ENCODE measurements at places on chromosomes 3 and 15.

DNA sequence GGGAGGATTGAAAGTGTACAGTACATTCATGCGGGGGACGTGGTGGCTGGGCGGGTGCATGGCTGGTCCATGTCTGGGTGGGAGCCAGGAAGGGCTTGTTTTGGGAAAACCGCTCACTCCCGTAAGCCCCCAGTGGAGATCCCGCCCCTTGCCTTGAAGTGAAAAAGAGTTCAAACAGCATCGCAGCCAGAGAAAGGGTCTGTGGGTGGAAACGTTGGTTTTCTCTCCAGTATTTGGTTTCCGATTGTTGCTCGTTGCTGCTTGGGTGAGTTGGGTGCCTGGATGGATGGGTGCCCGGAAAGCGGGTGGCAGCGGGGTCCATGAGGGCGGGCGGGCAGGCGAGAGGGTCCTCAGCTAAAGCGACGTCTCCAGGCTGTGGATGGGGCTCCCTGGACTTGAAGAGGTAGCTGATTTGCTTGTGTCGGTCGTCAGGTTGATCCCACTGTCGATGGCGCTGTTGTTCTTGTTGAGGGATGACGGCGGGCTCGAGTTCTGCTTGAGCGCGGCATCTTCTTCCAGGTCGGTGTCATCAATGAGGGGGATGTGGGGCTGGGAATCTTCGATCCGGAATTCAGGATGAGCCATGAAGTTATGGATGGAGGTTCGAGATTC lies 7.7 kb upstream of the SEC13 start:
- no peak for DNase-seq

DNA sequence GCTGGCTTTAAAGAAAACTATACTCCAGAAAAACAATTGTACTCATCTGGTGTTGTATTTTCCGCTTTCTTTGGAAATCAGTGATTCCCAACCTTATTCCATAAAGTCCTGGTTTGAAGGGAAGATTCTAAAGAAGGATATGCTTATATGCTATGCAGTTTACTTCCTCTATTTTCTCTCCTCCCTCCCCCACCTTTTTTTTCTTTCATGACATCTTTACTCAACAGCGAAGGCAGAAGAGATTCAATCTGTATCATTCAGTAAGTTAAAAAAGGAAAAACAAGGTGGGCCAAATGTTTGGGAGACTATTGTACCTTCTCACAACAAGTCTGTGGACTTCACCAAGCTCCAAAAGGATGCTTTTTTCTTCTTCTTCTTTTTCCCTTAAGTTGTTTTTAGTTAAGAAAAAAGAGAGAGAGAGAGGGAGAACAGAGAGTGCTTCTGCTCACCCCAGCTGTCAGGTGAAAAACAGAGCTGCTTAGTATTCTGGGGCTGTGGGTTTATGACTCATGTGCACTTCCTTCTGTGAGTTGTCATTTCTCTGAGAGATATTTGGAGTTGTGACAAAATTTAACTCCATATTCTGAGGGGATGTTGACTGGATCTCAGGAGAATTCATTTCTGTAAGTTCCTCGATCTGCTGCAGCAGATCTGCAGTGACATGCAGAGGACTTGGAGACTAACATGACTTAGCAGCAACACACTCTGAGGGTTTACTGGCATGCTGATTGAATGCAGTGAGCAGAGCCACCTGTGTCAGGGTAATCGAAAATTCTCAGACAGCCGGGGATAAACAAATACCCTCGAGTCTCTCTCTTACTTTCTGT lies 70.7 kb downstream of the SSR3 start:
- peak; percentile 15 for DNase-seq

GRCh38 chr3:177594096-177594495 lies 396.8 kb upstream of the TBL1XR1 start:
- no peak for DNase-seq

- no peak for DNase-seq
These were observed 32.9 kb downstream of the PTPN23 start for GRCh38 chr3:47413751-47414150.

GRCh38 chr15:83581381-83581780 lies 72.5 kb upstream of the ADAMTSL3 start:
- DNase-seq: no peak

GRCh38 chr15:52113708-52114107 lies 1.1 kb upstream of the BCL2L10 start:
- DNase-seq: no peak

DNA sequence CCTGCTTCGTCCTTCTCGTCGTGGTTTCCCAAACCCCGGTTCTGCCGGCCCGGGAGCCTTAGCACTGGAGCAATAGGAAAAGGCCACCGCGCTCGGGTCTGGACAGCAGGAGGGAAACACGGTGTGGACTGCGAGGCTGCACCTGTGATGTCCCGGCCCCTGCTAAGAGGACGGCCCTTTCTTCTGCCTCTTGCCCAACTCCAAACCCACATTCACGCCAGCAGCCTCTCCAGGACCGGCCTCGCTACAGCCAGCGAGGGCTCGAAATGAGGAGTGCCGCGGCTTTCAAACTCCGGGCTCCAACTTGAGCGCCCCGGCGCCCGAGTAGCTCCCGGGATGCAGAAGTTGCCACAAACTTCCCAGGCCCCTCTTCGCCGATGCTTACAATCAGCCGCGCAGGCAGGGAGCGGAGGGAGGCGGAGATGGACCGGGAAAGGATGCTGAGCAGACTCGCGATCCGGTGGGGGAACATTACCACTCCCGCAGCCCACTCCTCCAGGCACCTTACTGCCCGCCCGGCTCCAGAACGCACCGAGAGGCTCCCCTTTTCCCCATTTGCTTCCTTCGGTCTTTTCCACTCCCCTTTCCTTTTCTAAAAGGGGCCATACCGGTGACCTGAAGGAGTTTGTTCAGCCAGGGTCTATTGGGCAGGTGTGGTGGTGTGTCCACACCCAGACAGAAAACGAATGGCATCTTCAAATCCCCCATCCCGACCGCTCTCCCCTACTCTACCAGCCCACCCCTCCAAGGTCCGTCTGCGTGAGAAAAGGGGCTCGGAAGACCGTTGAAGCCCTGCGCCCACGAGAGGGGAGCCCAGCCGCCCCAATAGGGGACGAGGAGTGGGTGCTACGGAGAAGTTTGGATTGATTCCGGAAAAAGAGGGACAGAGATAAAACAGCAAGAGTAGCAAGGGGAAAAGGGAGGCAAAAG lies 18.8 kb upstream of the SATB1 start:
- DNase-seq: peak; percentile 18

GRCh38 chr3:134754768-134755559 lies 40.1 kb upstream of the EPHB1 start:
- DNase-seq: no peak

DNA sequence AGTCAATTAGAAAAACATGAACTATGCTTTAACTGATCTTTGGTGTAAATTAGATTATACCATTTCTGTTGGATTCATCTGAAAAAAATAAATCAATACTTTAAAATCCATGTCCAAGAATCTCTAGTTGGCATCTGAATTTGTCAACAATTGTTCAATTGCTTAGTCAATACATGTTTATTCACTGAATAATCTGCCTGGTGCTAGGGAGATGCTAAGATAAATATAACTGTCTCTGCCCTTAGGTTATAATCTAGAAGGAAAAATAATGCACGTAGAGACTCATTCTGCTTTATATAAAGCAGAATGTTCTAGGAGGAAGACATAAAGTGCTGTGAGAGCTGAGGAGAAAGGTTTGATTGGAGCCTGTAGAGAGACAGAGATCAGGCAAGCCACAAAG lies 537.2 kb upstream of the IL12A start:
- no peak for DNase-seq

- no peak for DNase-seq
These were observed 21.4 kb downstream of the IRAK2 start for GRCh38 chr3:10185804-10186762.

GRCh38 chr3:147387885-147388699 lies 18.3 kb downstream of the ZIC4 start:
- no peak for DNase-seq

- DNase-seq: no peak
These were observed 45.5 kb downstream of the PHLDB2 start for GRCh38 chr3:111904376-111905241.

- DNase-seq: no peak
These were observed 11.2 kb upstream of the DUSP7 start for GRCh38 chr3:52067526-52067925.

GRCh38 chr3:159776779-159777178 lies 211.9 kb upstream of the IL12A start:
- DNase-seq: no peak

GRCh38 chr3:25542492-25543039 lies 114.5 kb downstream of the RARB start:
- no peak for DNase-seq

DNA sequence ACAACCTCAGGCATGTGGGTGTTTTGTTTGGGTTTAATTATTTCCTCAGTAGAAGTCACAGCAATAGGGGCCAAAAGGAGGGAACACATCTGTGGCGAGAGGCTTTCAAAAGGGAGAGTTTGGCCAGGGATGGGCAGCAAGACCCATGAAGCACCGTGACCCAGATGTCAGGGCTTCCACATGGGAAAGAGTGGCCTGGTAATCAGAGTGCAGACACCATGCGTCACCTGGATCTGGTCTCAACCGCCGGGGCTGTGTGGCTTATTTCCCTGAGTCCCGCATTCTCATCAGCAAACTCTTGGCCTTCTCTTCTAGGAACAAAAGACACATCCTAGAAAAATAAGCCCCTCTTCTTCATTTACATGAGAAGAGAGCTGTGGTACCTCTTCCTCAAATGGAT lies 12.4 kb upstream of the MUSTN1 start:
- DNase-seq: no peak

GRCh38 chr15:96345560-96346399 lies 15.3 kb downstream of the NR2F2 start:
- no peak for DNase-seq

DNA sequence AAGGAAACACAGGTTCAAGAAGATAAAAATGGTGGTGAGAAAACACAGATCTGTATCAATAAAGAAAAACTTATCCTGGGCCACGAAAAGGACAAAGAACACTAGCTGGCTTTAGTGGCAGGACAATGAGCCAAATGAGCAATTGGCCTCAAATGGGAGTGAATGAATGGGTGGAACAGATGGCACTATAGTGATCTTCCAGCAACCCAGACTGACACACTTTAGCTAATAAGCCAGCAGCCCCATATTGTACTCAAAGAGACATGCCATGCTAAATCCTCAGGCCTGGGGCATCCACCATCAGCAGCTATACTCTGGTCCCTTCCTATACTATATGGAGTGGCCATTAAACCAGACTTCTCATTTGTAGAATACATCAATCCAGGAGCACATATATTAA lies 60.0 kb upstream of the GADL1 start:
- DNase-seq: no peak

- DNase-seq: no peak
These were observed 216.7 kb upstream of the CFAP20DC start for GRCh38 chr3:59266551-59266950.

GRCh38 chr15:51094606-51095569 lies at the start of gene TNFAIP8L3:
Gene TNFAIP8L3 (minus strand): TSS chr15:51094906. CDS start chr15:51094595, 311 bp downstream.
- no peak for DNase-seq

DNA sequence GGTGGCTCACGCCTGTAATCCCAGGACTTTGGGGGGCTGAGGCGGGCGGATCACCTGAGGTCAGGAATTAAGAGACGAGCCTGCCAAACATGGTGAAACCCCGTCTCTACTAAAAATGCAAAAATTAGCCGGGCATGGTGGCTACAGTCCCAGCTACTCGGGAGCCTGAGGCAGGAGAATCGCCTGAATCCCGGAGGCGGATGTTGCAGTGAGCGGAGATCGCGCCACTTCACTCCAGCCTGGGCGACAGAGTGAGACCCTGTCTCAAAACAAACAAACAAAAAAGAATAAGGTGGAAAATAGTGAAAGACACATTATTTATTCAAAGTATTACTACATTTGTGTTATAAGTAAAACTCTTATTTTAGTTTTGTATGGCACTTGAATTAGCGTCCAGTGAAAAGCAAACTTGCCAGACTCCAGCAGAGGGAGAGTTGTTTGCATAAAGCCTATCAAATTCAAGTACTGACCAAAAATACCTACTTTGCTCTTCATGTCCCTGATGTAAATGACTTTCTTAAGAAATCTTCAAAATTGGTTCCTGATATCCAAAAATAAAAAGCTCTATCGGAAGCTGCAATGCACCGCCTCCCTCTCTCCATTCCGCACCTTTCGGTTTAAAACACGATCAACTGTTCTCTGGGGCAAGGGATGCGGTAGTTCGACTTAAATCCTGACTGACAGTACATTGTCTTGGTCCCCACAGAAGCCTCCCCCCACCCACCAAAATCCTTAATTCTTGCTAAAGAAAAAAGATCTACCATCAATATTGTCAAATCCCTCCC lies 1.2 kb downstream of the TRPM7 start:
- DNase-seq: no peak

DNA sequence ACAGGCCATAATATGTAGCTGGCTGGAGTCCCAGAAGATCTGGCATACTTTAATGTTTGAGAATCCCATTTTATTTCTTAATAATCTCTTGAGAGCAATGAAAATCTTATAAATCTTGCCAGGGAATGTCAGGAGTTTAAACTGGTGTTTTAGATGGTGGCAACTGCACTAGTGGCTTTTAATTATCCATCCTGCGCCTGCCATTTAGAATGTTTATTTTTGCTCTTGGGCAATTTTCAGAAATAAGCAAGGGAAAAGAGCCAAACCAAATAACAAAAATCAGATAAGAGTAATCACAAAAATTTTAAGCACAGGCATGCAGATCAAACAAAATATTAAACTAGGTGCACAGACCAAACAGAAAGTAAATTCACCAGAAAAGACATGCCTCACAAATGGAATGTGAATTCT lies 41.9 kb upstream of the UBP1 start:
- DNase-seq: no peak

Data from activated T-helper 1 cell treated with anti-CD3 and anti-CD28 coated beads, Interleukin-2, amount 50 U/mL, for 16 hours (primary cell).